ENCODE measurements at places on chromosomes 2 and 18.

DNA sequence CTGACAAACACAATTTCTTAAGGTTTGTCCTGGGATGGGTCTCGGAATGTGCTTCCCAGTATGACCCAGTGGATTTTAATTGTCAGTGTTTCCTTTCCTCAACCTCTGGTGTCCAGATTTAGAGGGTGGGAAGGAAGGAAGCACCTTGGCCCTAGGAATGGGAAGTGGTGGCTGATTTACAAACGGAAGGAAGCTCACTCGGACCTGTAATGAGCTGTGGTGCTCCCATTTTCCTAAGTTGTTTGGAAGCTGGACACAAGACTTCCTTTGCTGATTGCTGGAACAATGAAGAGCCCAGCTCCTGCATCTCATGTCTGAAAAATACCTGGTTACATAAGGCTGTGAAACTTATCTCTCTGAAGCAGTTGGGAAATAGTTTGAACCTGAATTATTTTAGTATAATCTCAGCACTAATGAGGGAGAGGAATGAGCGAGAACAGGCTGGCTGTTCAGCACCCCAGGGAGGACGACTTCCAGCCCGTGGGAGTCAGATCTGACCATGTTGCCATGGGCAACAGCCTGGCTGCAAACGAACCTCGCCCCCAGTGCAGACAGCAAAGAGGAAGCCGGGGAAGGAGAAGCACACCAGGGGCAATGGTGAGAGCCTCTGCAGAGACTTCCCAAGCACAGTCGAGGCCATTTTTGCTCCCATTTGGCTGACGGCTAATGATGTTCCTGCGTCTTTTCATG is 74.4 kb upstream of the ASB18 start:
- DNase-seq = no peak

- no peak for DNase-seq
Measured at GRCh38 chr2:164606557-164606956, 14.7 kb downstream of the GRB14 start.

DNA sequence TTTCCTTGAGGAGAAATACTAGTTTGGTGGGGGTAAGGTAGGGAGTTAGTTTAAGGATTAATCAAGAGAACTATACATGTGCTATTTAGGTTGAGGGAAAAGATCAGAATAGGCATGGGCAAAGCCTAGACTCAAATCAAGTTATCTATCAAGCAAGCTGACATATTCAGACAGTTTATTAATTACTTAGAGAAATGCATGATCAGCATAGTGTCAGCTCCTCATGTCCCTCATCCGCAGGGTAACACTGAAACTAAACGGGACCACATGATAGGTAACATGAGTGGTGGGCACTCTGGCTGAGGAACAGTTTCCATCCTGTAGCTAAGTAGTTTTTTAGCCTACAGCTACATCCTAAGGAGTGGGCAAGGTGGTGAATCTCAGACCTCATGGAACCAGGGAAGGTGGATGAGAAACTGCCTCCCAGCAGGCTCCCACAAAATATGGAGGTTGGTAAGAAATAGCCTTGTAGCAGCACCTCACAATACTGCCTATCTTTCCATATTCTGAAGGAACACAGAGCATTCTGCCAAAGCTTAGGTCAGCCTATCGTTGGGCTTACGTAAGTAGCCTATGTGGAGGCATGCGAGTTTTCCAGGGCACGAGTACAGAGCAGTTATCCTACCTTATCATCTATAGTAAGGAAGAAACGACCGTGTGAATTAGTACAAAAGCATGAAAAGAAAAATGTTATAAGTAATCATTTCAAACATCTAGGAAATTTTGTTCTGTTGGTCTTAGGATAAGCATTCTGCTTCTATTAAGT is 18.4 kb downstream of the ZC3H6 start:
- DNase-seq = no peak

DNA sequence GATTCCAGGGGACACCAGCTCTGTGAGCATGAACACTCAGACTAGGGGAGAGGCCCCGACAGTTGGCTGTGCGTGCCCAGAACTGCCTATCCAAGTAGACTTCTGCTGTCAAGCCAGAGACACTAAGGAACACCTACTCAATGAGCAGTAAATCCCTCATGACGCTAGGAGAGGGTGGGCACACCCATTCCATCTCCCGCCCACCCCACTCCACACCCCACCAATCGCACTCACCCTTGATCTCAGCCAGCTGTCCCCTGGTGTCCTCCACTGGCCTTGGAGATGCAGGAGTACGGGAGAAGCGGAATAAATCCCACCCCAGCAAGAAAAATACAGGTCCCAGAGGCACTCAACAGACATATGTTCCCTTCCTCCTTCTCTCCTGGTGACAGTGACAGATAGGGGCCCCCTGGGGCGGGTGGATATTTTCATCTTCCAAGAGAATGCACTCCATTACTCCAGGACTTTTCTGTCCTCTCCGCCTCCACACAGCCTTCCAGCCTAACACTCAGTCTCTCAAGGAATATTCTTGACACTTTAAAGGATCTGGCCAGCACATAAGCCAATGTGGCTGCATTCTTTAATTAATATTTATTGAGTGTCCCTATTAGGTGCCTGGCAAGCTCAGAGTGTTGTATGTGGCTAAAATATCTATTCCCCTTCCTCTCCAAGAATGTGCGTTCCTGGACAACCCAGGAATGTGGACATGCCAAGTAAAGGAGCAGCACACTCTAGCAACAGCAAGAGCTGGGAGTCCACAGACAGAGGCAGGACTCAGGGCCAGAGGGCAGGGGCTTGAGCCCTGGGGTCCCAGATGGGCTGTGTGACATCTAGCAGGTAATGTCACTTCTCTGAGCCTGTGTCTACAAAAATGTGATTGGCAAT is 13.1 kb upstream of the SMAD7 start:
- DNase-seq = no peak

DNA sequence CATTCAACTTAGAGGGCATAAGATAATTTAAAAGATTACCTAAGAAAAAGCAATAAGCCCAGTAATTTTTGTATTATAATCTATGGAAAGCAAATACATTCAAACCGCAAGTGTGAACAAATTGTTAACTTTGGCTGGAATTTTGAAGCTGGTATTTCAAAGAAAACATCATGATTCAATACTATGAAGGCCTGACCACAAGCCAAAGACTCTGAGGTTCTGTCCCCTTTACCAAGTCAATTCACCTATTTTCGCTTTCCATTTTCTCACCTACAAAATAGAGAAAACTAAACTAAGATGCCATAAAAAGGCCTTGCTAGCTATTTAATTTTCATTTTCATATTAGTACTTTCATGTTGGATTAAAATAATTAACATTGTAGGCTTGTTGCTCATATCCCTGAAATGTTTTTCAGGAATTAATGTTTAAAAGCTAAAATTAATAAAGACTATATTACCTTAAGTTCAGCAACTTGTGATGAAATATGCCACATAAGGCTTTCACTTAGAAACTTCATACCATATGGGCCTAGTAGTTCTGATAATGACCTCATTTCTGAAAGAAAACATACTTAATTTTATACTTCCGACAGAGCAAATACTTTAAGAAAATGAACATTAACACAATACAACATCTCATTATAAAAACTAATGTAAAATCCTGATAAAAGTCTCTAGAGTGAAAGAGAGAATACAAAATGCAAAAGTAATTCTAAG is 85.7 kb upstream of the FRZB start:
- DNase-seq = no peak

DNA sequence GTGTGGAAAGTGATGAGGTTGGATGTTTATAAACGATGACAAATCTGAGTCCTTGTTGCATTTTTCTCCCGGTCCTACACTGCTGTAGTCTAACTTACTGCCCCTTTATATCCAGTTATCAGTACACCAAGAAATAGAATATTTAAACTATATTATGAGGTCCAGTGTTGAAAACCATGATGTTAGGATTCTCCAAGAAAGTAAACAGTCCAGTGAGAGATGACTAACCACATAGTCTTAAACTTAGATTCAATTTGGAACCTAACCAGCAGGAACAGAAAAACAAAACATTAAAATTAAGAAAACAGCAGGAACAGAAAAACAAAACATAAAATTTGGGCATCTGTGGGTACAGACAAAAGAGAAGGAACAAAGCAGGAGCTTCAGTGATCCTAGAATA is 143.2 kb downstream of the TPGS2 start:
- no peak for DNase-seq

DNA sequence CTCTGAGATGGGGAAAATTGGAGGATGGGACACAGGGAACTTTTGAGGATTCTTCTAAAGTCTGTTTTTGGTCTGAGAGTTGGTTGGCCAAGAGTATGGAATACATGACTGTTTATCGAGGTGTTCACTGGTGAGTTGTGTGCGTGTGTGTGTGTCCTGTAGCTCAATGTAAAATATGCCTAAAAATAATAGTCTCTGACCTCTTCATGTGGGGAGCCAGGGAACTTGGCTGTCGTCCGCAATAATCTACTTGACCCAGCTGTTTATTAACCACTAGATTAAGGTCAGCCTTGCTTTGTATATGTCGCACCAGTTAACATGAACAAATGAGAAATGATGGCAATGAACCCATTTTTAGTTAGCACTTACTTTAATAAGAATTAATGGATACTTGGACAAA is 177.5 kb upstream of the TPO start:
- no peak for DNase-seq
